ENCODE measurements at places on chromosomes 1 and 21.

DNA sequence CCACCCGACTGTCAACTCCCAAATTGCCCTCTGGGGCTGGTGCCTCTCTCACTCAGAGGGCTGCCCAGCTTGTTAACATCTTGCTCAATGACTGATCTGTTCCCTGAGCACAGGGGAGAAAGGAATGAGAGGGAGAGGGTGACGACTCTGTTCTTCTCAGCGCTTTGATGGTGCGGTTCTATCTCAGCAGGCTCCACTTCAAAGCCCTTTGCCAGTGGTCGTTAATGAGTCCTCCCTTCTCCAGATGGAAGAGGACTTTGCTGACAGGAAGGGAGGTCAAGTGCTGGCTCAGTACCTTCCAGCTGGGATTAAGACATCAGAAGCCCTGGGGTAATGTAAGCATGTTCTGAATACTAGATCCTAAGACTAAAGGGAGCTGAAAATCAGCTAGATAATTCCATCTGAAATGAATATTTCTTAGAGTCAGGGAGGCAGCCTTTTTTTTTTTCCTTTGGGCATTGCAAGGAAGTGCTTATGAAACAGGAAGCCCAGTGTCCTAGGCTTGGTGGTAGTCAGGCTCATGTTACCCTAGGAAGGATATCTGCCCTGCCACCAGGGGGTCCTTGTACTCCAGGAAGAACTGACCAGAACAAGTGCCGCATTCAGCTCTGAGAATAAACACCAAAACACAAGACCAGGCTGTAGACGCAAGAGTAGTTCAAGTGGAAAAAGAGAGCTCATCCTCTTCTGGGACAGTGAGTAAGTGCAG lies 4.7 kb downstream of the FMOD start:
- no peak for DNase-seq

DNA sequence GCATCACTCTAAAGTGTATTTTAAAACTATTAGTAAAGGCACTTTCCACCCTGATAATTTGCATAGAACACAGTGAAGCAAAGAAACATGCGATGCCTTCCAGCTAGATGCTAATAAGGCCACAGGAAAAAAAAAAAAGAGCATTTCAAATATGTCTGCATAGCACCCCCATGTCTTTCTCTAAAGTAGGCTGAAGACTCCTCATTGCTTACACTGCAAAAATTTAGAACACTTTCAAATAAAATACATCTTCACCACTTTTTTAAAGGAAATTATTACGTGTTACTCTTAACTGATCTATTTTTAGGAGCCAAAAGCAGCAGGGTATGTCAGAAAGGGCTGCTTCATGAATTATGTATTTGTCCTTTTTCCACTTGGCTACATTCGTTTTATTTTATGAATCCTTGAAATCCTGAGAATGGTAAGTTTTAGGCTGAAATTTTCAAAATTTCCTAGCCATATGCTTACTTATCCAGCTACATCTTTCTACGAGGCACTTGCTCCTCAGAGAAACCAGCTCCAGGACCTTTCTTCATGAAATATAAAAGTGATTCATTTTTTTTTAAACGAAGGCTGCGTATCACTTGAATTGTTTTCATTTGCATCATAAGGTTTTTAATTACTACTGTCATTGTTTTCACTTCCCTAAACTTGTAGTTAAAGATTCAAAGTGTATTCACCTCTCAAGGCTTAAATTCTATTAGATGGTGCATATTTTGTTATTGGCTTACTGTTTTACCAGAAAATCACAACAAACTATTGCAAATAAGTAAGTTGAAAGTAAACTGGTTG lies 513.0 kb downstream of the PTPRC start:
- no peak for DNase-seq

GRCh38 chr1:58735586-58735985 lies 35.7 kb upstream of the MYSM1 start:
- no peak for DNase-seq

GRCh38 chr21:44681861-44682579 lies at the start of gene KRTAP12-1:
KRTAP12-1 (minus strand) TSS chr21:44682163; CDS start chr21:44682123, 40 bp downstream.
- DNase-seq, result no peak

DNA sequence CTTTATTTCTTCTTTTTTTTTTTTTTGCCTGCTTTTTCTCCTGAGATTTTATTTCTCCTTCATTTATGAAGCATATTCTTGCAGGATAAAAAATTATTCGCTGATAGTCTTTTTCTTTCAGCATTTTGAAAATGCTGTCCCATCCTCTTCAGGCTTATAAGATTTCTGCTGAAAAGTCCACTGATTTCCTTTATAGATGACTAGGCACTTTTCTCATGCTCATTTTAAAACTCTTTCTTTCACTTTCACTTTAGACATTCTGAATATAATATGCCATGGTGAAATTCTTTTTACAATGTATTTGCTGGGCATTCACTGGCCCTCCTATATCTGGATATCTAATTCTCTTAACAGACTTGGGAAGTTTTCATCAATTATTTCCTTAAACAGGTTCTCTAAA lies 25.5 kb upstream of the GTF2B start:
- DNase-seq, result no peak

DNA sequence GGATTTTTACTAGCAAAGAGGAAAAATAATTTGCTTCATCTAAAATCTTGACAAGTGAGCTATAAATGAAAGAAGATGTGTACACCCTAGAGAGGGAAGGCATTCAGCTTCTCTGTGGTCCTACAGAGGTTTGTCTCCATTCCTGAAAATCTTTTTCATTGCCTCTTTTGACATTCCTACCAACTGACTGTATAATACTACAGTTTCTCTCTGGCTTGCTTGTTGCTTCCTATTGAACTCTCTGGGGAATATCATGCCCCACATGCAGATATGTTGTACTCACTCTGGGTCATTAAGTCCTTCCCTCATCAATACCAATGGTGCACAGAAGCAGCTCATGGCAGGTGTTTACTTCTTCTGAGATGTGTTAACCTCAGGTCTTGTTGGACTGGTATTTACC lies 371.2 kb upstream of the PLXNA2 start:
- DNase-seq, result no peak

DNA sequence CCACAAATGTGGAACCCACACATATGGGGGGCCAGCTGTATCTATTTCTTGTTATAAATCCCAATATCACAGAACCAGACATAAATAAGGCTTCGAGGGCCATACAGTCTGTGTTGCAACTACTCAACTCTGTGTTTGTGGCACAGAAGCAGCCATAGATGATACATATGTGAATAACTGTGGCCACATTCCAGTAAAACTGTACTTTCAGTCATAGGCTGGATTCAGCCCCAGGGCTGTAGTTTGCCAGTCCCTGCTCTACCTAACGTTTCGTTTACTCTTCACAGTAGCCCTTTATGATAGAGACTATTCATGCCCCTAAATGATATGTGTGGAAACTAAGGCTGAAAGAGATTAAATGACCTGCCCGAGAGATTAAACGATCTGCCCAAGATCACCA lies 48.7 kb downstream of the FHAD1 start:
- DNase-seq, result no peak

DNA sequence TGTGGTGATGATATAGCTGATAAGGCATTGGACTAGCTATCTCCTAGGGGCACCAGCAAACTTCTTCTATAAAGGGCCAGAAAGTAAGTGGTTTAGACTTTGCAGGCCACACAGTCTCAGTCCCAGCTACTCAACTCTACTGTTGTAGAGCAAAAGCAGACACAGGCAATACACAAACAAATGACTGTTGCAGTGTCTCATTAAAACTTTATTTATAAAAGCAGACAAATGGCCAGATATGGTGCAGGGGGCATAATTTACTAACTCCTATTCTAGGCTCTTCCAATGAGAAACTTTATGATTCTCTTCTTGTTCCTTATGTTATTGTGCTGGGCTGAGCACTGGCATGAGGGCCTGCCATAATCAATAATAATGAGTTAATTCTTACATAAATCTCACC lies 176.8 kb upstream of the POU3F1 start:
- DNase-seq, result no peak

DNA sequence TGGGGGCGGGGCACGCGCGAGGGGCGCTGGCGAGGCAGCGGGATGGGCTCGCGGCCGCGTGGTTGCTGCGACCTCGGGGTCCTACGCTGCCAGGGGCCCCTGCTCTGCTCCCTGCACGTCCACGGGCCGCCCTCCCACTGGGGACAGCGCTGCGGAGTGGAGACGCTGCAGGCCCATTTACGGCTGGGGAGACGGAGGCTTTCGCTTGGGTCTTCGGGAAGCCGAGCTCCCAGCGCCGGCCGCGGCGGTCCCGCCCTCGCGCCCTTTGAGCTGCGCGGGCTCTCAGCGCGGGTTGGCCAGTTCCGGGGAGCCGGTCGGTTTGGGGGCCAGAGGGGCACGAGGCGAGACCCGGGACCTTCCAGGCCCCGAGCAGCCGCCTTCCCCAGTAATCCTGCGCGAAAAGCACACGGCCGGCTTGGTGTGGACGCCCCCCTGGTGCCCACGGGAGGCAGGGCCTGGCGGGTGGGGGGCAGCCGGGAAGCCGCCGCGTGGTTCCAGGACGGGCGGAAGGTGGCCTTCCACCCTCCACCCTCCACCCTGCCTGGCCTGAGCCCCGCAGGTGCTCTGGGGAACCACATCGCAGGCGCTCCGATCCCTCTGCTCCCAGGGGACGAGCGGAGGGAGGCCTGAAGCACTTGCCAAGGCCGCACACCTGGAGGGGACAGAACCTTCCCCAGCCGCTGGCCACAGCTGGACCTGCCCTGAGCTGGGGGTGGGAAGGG lies 570 bp upstream of the PEX10 start:
- DNase-seq, result no peak

DNA sequence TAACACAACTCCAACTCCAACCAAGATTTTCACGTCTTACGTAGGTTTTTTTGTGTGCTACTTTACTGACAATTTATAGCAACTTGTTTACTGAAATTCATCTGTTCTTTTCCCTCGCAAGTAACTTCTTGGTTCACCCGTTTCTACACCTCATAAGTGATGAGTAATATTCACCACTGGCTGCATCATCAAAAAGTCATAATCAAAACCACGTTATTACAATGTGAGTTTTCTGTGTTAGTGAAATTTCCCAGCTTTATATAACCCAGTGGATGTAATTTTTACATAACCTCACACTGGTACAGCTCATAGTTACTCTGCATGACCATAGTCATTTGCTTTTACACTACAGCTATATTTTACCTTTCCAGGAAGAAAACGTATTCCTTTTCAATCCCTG lies 401.1 kb upstream of the LYPLAL1 start:
- no peak for DNase-seq

DNA sequence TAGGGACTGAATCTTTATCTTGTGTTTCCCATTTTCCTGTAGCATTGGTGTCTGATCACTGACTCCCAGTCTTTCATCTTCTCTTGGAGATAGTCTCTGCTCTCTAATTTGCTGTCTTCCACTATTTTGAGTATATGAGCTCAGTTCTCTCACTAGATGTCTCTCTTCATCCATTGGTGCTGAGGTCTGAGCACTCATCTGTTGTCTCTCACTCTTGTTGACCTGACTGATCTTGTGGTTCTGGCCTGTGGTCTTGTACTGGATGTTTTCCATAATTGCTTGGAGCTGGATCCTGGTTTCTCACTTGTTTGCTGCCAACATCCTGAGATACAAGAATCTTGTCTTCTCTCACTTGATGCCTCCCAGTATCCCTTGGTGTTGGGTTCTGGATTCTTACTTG lies 25.1 kb upstream of the S100A11 start:
- DNase-seq, result no peak

DNA sequence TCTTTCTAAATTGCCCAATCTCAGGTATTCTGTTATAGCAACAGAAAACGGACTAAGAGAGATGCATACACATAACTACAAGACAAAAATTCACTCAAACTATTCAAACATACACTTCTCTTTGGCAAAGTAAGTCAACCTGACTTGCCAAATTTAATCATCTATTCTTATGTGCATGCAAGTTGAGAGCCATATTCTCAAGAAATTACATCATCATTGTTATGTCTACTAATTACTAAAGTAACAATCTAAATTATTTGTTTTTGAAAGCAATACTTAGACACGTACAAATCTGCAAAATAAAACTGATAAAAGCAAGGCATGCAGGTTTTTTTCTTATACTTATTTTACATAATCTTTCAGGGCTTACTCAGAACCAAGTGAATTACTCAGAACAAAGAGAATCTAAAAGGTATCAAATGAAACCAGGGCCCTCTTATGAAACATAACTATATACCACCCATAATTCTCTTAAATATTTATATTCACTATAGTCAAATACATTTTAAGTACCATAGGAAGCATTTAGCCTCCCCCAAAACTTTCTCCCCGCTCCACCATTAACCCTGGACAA lies 62.3 kb downstream of the HLCS start:
- DNase-seq, result no peak

GRCh38 chr1:92481599-92481925 lies 5.2 kb downstream of the GFI1 start:
- no peak for DNase-seq

GRCh38 chr1:110687250-110687649 lies 12.5 kb upstream of the KCNA3 start:
- DNase-seq, result no peak

GRCh38 chr1:35080171-35080854 lies 1.1 kb downstream of the ZMYM1 start:
- DNase-seq, result no peak

GRCh38 chr1:3068564-3069431 lies at the start of gene PRDM16:
PRDM16 (plus strand) TSS chr1:3069203; CDS start chr1:3069260, 57 bp downstream.
- DNase-seq, result peak; percentile 47

GRCh38 chr1:211529453-211529852 lies 37.5 kb upstream of the RD3 start:
- DNase-seq, result no peak

DNA sequence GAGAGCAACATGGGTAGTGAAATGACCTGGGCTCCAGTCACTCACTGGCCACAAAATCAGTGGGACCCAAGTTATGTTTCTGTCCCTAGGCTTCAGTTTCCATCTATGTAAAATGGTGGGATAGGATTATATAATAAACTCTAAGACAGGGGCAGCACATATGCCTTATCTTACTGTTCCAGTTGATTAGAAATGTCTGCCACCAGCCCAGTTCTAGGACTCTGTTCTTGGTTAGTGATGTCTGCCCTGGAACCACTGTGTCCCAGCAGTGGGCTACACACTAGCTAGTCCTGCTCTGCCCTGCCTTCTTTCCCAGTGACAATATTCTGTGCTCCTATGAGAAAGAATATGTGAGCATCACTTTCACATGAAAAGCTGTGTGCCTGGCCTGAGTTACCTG lies 138.3 kb downstream of the PCNX2 start:
- DNase-seq, result no peak

- no peak for DNase-seq
Measured at GRCh38 chr1:59596432-59596831, 218.3 kb upstream of the HOOK1 start.

DNA sequence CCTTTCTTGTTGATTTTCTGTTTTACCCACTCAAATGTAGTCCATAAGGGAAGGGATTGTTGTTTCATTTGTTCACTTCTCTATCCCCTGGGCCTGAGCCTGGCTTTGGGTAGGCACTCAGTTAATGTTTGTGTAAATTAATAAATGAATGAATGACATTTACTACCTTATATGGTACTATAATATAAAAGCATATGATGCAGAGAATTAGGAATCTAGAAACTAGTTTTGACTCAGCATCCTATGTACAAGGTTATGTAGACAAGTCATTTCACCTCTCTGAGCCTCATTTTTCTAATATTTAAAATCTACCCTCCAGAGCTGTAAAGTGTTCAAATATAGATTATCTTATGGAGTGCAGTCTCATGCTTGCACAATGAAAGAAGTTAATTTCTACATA lies 68.9 kb upstream of the S1PR1 start:
- no peak for DNase-seq

- DNase-seq, result no peak
Measured at GRCh38 chr1:165837838-165838364, 10.5 kb downstream of the UCK2 start.

- no peak for DNase-seq
Measured at GRCh38 chr1:18008081-18008480, 99.5 kb upstream of the IGSF21 start.

- DNase-seq, result no peak
Measured at GRCh38 chr1:96465441-96465840, 256.1 kb upstream of the PTBP2 start.

Data from WERI-Rb-1 (cell line).